ENCODE measurements at places on chromosomes 3 and 15.

DNA sequence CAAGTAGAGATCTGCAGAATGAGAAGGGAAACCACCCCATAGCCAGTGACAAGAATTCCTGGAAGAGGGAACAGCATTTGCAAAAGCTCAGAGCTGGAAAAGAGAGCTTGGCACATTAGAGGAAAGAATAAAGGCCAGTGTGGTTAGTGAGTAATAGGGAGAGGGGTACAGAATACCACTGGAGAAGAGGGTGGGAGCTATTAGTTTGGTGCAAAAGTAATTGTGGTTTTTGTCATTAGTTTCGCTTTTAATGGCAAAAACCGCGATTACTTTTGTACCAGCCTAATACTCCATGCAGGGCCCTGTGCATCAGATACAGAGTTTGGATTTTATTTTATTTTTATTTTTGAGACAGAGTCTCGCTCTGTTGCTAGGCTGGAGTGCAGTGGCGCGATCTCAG lies 9.8 kb downstream of the SLC24A1 start:
- no peak for DNase-seq

DNA sequence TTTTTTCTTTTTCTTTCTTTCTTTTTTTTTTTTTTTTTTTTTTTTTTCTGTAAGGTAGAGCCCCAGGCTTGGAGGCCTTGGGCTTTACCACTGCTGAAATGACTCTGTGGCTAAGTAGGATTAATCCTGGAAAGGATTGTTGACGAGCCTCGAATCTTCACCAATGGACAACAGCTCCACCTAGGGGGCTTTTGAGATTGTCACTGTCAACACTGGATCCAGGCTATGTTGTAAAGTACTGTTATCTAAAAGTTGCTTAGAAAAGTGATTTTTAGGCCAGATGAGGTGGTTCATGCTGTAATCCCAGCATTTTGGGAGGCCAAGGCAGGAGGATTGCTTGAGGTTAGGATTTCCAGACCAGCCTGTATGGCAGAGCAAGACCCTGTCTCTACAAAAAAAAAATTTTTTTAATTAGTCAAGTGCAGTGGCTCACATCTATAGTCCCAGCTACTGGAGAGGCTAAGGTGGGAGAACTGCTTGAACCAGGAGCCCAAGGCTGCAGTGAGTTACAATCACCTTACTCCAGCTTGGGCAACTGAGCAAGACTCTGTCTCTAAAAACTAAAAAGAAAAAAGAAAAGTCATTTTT lies 41.6 kb downstream of the KLHL18 start:
- DNase-seq, result peak; percentile 88

DNA sequence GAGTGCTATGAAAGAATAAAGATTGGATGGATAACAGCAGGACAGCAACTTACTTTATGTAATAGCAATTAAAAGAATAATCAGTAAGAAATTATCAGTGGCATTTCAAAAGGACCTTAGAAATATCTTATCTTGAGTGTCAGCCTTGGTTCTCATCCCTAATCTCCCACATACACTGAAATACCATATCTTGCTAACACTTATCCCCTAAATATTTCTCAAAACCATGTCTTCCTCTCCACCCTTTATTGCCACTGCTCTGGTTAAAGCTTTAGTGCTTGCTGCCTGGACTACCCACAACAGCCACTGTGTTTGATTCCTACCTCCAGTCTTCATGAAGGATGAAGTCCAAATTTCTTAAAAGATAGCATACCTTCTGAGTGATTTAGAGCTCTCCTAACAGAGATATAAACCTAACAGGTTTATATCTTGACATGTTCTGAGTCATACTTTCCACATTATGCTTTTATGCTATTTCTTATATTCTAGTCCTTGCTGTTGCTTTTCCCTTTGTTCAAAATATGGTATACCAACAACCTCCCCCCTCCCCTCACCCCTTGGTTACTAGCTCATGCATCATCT lies 202.8 kb downstream of the RSRC1 start:
- no peak for DNase-seq

DNA sequence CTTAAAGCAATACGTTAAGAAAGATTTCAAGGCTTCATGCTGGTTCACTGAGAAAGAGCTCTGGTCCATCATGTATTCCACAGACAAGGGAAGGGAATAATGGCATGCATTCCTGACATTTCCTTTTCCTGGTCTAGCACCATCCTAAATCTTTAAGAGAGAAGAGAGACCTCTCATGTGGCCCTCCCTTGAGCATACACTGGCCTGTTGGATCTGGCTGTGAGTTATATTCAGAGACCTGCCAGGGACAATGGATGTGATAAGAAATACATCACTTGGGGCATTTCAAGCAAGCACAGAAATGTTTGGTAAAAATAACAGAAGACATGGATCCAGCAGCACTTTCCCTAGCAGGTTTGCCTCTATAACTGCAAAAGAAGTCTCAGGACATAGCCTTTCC lies 507.8 kb downstream of the NLGN1 start:
- DNase-seq, result no peak

DNA sequence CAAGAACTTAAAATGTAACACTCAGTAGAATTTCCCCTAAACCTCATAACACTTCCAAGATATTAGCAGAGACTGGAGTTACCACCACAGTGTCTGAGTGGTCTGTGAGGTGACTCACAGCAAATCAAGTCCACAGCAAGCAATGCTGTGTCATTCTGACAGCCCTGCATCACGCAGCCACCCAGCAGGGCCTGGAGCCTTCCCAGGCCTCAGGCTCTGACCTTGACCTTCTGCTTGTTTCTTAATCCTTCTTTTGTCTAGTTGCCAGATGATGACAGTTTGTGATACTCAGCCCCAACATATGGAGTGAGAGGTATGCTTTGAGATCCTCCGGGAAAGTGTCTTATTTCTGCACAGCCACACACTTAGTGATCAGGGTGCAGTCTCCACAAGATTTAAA lies 82.5 kb downstream of the TOP2B start:
- DNase-seq, result peak; percentile 73

GRCh38 chr3:32217339-32217738 lies 21.1 kb upstream of the CMTM8 start:
- no peak for DNase-seq

- no peak for DNase-seq
Observed at GRCh38 chr3:186935133-186935532, 4.8 kb downstream of the ST6GAL1 start.

DNA sequence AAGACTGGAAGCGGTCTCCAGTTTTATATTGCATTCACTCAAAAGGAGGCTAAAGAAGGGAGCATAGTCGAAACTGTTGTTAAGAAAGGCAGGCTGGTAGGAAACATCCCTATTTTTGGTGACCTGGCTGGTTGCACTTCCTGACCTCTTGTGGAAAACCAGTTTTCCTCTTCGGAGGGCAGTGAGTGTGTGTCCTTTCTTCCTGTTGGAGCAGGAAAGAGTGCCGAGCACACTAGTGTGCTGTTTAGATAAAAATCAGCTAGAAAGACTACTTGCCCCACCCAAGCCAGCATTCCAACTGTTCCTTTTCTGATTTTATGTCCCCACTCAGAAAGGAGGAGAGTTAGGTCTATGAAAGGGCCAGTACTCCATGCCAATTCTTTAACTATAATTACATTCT lies 65.1 kb upstream of the CCR4 start:
- no peak for DNase-seq

DNA sequence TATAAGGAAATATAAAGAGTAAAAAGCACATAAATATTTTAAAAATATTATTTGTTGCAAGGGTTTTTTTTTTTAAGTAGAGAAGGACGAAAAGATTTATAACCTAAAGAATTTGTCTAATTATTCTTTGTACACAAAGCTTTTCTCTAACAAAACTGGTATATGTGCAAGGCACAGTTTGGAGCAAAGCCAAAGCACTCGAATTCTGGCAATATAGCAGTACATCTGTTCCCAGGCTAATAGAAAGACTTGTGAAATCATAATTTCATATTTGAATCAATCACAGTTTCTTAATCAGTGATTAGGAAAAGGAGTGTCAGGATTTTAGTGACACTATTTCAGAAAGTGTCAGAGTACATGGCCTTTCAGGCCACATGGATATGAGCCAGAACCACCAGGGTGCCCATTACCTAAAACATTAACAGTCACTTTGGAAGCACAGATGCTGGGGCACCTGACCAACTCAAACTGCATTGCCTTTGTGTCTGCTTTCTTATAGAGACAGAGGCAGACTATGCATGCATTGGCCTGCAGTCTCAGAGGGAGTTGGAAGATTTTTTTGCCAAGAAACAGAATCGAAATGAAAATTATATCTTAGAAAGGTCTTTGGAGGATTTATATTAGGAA lies 651.8 kb upstream of the SGO1 start:
- no peak for DNase-seq

GRCh38 chr15:82533801-82534200 lies 6.5 kb downstream of the RPS17 start:
- no peak for DNase-seq

DNA sequence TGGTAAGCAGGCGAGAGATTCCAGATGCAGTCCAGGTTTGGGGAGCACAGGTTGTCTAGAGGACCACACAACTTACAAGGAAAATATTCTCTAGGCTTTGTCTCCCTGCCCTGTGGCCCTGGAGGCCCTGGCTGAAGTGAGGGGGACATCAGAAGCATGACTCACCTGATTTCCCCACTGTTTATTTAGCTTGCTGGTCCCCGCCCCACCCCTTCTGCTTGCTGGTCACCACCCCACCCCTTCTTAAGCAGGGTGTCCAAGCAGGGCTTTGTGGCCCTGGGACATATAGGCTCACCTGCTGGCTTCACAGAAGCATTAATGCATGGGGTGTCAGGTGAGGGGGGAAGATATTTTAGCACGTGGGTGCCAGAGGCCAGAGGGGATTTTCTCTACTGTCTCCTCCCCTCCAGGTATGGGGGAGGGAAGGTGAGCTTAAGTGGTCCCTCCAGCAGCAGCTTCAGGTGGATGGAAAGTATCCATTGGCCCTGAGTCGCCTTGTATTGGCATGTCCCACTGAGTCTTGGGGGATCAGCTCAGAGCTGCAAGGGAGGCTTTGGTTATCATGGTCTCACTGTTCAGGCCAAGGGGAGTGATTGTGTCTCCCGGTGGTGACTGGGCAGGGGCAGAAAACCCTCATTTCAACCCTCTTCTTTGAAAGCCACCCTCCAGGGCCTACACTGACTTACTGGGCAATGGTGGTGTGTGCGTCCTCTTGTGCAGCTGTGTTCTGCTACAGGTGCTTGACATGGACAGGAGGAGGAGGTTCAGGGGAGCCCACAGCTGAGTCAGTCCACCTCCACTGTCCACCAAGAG lies 49.8 kb downstream of the GASK1A start:
- no peak for DNase-seq

DNA sequence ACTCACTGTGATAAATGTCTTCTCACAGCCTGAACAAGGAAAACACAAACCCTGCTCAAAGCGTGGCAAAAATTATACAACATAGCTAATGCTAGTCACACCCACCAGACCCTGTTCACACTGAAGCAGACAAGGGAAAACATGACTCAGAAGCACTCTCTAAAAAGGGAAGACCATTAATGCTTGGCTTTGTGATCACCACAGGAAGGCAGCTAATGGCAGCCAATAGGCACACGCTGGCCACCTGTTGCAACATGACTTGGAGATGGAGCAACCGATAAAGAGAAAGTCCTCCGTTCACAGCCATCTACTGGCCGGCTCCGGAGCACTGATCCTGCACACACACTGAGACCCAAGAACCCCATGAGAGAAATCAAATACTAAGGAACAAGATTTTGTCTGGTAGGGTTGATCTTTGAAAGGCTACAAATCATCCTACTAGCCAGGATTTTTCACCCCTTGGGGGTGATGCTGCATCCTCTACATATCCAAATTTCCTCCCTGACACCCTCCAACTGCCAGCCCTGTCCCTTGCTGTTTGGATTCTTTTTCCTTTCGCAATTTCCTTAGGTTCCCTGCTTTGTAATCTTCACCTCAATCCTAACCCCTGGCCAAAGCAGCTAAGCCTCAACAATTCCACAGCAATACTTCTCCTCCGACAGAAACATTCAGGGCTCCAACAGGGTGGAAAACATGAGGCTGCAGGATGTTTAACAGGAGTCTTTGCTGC lies 3.2 kb downstream of the ZXDC start:
- DNase-seq, result peak; percentile 95

- no peak for DNase-seq
Observed at GRCh38 chr3:97647441-97647982, 117.0 kb upstream of the ARL6 start.

- DNase-seq, result no peak
Observed at GRCh38 chr15:100059521-100059920, 282.3 kb downstream of the ADAMTS17 start.

- no peak for DNase-seq
Observed at GRCh38 chr15:46703871-46704637, 1013.3 kb upstream of the SEMA6D start.

GRCh38 chr3:31288641-31289100 lies 244.1 kb upstream of the STT3B start:
- peak; percentile 85 for DNase-seq

- no peak for DNase-seq
Observed at GRCh38 chr3:50068134-50068533, 20.6 kb upstream of the RBM5 start.

GRCh38 chr3:120569222-120570057 lies 26.7 kb upstream of the NDUFB4 start:
- no peak for DNase-seq

Measured in fibroblast of villous mesenchyme (primary cell).